ENCODE measurements at places on chromosomes 1 and 21.
A peak's percentile ranks its signal among the peaks of the same experiment; 100 is the strongest.

- DNase-seq: no peak
Observed at GRCh38 chr1:18965206-18966173, 9.0 kb upstream of the IFFO2 start.

GRCh38 chr21:34693192-34693810 lies 24.5 kb downstream of the CLIC6 start:
- peak; percentile 7 for DNase-seq

- DNase-seq: no peak
Observed at GRCh38 chr1:14082331-14082730, 382.3 kb downstream of the PRDM2 start.

DNA sequence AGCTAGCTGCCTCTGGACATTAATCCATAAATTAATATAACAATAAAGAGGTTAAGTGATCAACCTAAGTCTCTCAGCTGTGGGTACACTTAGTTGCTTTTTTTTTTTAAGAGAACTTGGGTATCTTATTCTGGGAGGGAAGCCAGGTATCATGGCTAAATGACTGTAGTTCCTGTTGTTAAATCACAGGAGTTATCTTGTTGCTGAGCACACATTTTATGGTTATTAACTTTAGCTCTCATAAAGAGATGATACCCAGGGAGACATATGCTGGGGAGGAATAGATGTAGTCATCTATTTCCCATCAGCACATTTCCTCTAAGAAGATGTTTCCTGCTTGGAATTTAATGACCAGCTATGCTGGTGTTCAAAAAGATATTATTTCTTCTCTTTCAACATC lies 227.8 kb downstream of the PTGER3 start:
- no peak for DNase-seq

GRCh38 chr1:201475130-201475529 lies 6.1 kb upstream of the PHLDA3 start:
- no peak for DNase-seq

All from stimulated activated CD8-positive, alpha-beta memory T cell treated with anti-CD3 and anti-CD28 coated beads, Interleukin-2, amount 100 ng/mL, for 1 hour (primary cell).